RKO (cell line): ENCODE measurements at places on chromosomes 13 and 19.

DNA sequence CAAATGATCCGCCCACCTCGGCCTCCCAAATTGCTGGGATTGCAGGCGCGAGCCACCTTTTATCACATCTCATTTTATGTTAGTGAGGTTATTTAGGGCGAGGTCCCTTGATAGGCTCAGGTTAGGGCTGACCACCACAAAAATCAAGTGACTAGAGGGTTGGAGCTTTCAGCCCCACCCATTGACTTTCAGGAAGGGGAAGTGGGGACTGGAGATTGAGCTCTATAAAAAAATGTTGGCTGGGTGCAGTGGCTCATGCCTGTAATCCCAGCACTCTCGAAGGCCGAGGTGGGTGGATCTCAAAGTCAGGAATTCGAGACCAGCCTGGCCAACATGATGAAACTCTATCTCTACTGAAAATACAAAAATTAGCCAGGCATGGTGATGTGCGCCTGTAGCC, 20.1 kb downstream of the FPR3 start:
- no peak for DNase-seq

DNA sequence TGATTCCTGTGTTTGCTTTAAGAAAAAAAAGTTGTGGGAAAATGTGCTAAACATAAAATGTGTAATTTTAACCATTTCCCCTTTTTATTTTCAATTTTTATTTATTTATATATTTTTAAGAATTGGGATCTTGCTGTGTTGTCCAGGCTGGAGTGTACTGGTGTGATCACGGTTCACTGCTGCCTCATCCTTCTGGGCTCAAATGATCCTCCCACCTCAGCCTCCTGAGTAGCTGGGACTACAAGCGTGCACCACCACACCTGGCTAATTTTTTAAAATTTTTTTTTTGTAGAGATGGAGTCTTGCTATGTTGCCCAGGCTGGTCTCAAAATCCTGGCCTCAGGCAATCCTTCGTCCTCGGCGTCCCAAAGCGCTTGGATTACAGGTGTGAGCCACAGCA, 19.0 kb downstream of the CACNG6 start:
- no peak for DNase-seq

DNA sequence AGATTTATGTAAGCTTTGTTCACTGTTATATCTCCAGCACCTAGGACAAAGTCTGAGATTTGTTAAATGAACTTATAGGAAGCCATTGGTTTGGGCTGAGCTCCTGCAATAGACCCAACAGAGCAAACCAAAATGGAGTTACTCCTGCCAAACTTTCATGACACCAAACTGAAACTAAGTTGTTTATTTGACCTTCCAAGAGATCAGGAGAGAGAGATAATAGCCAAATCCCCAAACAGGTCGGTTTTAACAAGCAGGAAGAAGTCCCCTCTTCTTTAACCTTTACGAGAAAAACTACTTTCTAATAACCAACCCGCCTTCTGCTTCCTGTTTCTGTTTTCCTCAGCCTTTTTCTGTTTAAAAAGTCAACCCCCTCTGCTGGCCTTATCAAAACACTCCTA, 54.9 kb upstream of the ATP12A start:
- DNase-seq: no peak

DNA sequence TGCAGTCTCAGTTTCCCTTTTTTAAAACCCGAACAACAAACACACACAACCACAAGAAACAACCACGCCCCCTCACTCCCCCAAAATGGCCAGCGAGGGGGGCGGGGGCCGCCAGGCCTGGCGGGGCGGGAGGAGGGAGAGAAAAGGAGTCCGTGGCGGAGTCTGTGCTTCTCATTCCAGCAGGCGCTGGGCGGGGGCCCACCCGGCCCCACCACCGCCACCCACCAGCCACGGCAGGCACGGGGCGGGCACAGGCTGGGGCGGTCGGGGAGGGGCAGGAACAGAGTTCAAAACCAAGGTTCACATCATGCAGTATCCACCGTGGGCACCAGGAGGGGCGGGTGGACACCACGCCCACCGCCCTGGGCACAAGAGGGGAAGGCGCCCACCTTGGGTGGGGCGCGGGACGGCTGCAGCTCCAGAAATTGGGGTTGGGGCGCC, 12.9 kb downstream of the DPF1 start:
- DNase-seq: no peak

GRCh38 chr13:88857256-88857655, 1186.1 kb downstream of the SLITRK5 start:
- DNase-seq: no peak

DNA sequence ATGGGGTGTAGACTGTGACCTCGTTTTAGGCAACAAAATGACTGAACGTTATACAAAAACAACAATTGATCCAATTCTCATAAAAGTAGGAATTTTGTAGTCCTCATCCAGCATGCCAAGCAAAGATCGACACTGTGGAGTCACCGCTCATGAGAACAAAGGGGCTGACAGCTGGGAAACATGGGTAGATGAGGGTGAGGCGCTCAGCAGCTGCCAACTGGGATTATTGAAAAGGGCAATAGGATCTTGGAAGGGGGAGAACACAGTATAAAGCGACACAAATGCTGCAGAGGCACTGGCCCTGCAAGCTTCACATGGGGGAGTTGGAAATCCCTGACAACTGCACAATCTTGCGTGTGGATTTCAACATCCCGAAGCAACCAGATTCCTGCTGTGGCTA, 5.4 kb upstream of the ZNF765 start:
- DNase-seq: no peak

GRCh38 chr13:94112227-94112626, 367.3 kb downstream of the DCT start:
- peak; percentile 92 for DNase-seq

DNA sequence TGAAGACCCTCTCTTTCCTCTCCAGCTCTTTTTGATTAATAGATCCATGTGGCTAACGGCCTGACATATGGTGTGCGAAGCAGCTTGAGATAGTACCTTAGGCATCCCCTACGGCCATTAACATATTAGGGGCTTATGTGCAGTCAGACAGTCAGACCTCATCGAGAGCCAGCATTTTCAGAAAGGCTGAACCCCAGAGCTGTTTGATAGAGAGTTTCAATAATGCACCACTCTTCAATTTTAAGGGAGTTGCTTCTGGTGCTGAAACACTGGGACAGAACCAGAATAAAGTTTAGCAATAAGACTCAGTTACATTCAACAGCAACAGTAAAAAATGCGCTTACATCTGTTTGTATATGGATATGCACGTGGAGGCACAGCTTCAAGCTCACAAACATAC, 10.8 kb downstream of the POU4F1 start:
- DNase-seq: no peak

- DNase-seq: no peak
These were observed at the start of gene NOVA2 for GRCh38 chr19:45973553-45974338. NOVA2 (minus strand) TSS chr19:45973865; CDS start chr19:45973351, 514 bp downstream.

DNA sequence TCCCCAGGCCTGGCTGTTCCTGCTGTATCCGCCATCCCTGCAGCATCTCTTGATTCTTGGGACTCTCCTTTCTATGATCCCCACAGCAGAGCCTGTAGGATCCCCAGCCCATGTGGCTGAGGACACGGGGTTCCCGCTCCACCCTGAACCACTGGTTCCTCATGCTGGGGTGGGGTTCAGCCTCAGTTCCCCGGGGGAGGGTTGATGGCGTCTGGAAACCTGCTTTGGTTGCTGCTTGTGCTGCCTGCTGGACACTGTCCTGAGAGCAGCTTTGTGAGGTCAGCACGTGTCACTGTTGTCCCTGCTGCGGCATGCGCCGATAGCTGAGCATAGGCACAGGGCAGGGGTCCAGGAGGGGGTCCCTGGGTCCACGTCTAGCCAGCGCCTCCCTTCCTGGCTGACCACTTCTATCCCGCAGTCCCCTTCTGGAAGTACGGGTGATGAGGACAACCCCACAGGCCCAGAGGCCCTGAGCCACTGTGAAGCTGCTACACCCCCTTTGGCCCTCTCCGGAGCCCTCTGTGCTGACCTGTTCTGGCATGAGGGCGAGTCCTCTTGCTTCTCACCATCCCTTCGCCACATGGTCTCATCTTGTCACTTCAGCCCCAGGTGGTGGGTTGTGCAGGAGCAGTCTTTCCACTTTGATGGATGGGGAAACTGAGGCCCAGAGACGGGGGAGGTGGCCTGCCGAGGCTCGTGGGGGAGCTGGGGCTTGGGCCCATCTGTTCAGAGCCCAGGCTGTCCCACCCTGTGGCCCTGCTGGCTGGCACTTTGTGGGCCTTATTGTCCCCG, 5.5 kb downstream of the EPN1 start:
- DNase-seq: no peak

DNA sequence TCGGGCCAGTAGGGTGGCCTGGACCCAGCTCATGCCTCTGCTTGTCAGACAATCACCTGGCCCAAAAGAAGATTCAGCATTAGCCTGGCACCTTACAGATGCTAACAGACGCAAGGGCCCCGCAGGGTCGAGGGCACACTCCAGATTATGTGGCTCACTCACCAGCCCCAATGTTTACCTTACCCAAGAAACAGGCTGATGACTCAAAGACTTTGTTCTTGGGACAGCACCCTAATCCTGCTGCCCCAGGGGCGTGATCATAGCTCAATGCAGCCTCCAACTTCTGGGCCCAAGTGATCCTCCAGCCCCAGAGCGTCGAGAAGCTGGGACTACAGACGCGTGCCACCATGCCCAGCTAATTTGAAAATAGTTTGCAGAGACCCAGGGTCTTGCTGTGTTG, 9.8 kb downstream of the ECSIT start:
- no peak for DNase-seq

GRCh38 chr19:41876847-41877832, at the start of gene CD79A:
CD79A (plus strand) TSS chr19:41877279; CDS start chr19:41877305, 26 bp downstream.
- DNase-seq: no peak

GRCh38 chr13:41408746-41409145, 48.6 kb upstream of the RGCC start:
- no peak for DNase-seq

GRCh38 chr13:40072663-40073120, 417.2 kb downstream of the COG6 start:
- DNase-seq: no peak

DNA sequence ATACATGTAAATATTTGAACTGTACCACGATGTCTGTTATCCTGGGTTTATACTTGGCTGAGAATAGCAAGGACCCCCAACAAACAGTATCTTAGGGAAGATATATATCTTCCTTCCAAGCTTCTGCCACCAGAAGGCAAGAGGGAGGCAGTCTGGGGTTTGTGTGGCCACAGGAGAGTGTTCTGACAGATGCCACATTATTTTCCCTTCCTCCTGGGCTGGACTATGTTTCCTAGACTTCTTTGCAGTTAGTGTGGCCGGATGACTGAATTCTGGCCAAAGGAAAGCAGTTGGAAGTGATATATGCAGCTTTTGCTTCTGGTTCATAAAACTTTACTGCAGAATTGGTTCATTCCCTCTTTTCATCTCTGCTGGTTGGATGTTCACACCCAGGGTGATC, 39.9 kb upstream of the TMTC4 start:
- DNase-seq: no peak

DNA sequence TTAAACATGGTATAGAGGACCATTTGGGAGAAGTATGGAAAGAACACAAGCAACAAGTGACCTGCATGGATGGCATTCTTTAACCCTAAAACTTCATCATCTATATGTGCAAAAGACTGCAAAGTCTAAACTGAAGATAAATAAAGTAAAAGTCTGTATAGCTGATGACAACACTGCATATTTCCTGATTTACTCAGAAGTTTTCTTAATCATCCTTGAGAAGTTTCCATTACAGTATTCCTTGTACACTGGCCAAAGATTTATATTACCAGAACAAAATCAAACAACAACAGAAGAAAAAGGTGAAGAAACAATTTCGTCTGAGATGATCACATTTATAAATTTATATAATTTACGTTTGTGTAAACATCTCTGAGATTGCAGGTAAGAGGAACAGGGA, 805.7 kb downstream of the PCDH9 start:
- peak; percentile 27 for DNase-seq

DNA sequence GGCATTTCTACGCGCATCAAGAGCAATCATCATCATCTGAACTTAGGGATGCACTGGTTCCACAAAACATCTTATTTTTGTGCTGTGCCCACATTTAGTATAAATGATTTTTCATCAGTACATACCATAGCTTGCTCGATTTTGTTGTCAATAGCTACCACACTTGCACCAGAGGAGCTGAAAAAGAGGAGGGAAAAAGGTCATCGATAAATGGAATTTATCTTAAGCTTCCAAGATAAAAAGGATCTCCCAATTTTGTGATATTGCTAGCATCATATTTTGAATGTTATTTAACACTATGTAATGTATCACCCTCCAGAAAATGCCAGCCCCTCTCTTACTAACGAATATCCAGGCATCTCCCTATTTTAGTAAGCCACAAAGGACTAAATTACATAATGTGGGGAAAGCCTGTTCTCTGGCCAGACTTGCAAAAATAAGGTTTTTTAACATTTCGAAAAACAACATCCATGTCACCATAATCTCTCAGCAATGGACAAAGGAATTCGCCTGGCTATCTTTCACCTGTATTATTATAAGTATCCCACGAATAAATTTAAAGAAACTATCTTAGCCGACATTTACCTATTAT, 62.4 kb downstream of the SERP2 start:
- peak; percentile 29 for DNase-seq

DNA sequence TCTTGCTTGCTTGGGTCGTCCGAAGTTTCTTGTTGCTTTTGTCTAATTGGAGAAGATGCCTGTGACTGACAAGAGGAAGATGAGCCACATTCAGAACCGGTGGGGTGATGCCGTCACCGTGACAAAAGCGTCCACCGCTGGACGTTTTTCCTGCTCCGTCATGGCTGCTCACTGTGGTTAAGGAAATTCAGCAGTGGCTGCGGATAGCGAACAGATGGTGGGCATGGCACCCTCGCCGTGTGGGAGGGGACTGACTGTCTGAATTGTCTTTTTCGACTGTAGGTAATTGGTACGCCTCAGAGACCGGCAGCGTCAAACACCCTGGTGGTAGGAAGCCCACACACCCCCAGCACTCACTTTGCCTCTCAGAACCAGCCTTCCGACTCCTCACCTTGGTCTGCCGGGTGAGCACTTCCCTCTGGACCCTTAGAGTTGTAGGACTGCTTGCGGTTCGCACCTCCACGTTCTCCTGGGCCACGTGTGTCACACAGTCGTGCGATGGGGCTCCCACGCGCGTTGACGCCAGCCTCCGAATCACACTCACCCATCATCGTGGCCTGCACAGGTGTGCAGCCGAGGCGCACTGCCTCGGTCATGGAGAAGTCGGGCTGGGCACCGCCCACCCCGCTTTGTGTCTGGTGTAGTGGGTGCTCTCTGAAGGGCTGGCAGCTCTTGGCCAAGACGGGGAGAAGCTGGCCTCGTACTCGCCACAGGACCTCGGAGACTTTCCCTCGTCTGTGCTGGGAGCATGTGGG, 26.5 kb downstream of the ATP4B start:
- DNase-seq: no peak
